Mesendoderm (in vitro differentiated cells): ENCODE measurements at places on chromosomes 2 and 18.

- H3K27me3 ChIP-seq = no peaks in the 10 kb centered on the region
- H3K27ac ChIP-seq = no peak overlapping the region
- no peaks in the 10 kb centered on the region for H3K36me3 ChIP-seq
- peaks cover 1% of the 10 kb centered on the region for H3K4me1 ChIP-seq
- no peak overlapping the region for H3K4me3 ChIP-seq
- peak; percentile 98 for DNase-seq
These were observed 14.6 kb upstream of the ITGAV start for GRCh38 chr2:186575302-186575701.

- no peaks in the 10 kb centered on the region for H3K27me3 ChIP-seq
- peak; percentile 95 for DNase-seq
- no peaks in the 10 kb centered on the region for H3K4me1 ChIP-seq
- no peak overlapping the region for H3K27ac ChIP-seq
These were observed 205.7 kb downstream of the BCL11A start for GRCh38 chr2:60347781-60348180.

DNA sequence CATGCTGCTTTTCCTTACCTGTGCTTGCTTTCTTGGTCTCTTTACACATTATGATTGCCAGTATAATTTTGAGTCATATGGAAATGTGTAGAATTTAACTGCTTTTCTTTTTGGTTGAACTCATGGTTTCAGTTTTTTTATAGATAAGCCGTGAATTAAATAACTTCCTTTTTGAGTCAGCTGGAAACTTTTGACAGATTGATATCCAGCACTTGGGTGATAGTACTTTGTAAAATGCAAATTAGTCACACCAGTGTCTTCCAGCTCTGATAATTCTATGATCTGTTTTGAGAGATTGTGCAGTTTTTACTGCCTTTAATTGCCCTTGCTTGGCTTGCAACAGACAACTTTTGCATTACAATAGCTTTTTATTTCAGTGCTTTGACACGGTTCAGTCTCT lies 86.4 kb downstream of the NCOA1 start:
- no peak for DNase-seq
- H3K4me3 ChIP-seq = no peak overlapping the region
- H3K36me3 ChIP-seq = no peaks in the 10 kb centered on the region
- no peaks in the 10 kb centered on the region for H3K27me3 ChIP-seq
- no peak overlapping the region for H3K27ac ChIP-seq

GRCh38 chr2:162795312-162795711 lies 43.3 kb downstream of the KCNH7 start:
- no peaks in the 10 kb centered on the region for H3K4me1 ChIP-seq
- no peak overlapping the region for H3K4me3 ChIP-seq
- H3K27me3 ChIP-seq = no peaks in the 10 kb centered on the region
- no peaks in the 10 kb centered on the region for H3K36me3 ChIP-seq

- no peaks in the 10 kb centered on the region for H3K36me3 ChIP-seq
- no peak overlapping the region for H3K27ac ChIP-seq
- peak; percentile 5 for DNase-seq
- H3K4me1 ChIP-seq = no peaks in the 10 kb centered on the region
- no peaks in the 10 kb centered on the region for H3K27me3 ChIP-seq
These were observed 726.3 kb downstream of the TSN start for GRCh38 chr2:122481717-122482116.

- H3K27ac ChIP-seq = no peak overlapping the region
- H3K36me3 ChIP-seq = no peaks in the 10 kb centered on the region
- no peaks in the 10 kb centered on the region for H3K4me1 ChIP-seq
- H3K4me3 ChIP-seq = no peak overlapping the region
- DNase-seq = peak; percentile 66
These were observed 179.7 kb downstream of the MREG start for GRCh38 chr2:215833531-215834162.

DNA sequence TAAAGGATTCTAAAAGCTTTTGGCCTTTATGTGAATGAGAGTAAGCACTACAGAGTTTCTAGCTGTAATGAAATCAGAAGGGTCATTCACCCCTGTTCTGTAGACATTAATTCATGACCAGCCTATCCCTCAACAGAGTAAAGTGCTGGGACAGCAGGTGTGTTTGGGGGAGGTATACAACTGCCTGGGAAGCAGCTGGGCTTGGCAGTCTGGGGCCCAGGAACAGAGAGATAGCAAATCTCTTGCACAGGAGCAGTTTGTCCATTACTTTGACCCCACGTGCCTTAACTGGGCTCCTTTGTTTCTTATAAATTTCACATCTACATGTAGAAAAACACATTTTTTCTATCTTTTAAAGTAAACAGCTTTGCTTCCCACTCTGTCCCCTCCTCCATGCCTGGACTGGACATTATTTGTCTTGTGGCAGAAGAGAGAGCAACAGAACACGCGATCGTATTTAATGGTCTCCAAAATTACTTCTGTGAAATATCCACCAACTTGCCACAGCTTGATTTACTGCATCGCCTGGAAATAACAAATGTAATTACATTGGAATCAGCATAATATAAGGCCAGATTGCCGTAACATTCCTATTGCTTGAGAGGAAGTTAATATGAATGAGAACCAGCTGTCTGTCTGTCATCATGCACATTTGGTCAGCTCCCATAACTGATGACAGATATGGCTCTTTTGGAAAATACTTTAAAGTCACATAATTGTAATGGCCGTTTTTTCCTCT lies 263.8 kb downstream of the RBM43 start:
- DNase-seq = no peak
- H3K27ac ChIP-seq = no peak overlapping the region
- no peaks in the 10 kb centered on the region for H3K27me3 ChIP-seq
- no peaks in the 10 kb centered on the region for H3K4me1 ChIP-seq
